ENCODE measurements at places on chromosomes 12 and 14. TPM values are rescaled to one million over a fixed set of nuclear protein-coding genes. Genes with fewer than 3 reads are reported as not detected.

DNA sequence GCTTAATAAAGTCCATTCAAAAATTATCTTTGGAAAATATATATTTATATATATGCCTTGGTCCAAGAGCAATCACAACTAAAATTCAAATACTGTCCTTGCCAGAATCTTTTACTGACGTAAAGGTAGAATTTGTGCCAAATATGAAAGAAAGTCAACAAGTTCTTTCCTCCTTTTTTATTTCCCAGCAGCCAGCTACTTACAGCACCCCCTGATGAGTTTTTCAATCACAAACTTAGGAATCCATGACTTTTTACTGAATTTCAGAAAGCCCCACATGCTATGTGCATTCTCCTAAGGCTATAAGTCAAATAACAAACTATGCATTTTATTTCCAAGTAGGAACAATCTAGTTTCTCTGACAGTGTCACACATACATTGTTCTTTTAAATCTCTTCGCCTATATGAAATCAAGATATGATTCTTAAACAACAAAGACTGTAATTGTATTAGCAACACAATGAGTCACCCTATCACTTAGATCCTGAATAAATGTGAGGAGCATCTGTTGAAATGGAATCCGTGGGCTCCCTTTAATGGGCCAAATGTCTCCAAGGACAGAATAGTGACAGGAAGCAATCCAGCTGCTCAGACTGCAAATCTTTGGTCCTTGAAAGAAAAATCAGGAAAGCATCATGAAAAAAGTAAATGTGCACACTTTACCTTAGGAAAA is 271.4 kb downstream of the DUSP6 start:
- DNase-seq, result peak; percentile 69

- DNase-seq, result no peak
Measured at GRCh38 chr14:104656014-104656714, 33.3 kb upstream of the INF2 start.

DNA sequence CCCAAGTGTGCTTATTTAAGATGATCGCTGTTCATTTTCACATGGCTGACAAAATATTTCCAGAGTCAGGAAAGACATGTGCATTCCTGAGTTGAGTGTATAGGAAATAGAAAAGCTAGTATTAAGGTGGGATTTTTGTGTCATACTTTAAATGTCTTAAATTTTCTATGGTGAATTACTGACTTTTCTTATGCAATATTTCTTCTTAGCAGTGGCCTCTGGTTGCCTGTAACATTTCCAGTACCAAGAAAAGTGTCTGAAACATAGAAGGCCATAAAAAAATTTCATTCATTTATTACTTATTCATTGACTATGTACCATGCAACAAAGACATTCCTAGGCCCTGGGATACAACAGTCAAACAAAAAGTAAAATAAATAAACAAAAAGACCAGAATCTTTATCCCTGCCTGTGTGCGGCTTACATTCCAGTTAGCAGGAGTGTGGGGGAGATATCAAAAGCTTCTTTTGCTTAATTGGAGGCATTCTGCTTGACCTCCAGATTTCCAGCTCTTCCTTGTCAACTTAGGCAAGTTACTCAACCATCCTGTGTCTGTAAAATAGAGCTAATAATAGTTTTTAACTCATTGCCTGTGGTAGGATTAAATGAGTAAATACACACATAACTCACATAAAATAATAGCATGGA is 216.3 kb upstream of the FLRT2 start:
- DNase-seq, result no peak

DNA sequence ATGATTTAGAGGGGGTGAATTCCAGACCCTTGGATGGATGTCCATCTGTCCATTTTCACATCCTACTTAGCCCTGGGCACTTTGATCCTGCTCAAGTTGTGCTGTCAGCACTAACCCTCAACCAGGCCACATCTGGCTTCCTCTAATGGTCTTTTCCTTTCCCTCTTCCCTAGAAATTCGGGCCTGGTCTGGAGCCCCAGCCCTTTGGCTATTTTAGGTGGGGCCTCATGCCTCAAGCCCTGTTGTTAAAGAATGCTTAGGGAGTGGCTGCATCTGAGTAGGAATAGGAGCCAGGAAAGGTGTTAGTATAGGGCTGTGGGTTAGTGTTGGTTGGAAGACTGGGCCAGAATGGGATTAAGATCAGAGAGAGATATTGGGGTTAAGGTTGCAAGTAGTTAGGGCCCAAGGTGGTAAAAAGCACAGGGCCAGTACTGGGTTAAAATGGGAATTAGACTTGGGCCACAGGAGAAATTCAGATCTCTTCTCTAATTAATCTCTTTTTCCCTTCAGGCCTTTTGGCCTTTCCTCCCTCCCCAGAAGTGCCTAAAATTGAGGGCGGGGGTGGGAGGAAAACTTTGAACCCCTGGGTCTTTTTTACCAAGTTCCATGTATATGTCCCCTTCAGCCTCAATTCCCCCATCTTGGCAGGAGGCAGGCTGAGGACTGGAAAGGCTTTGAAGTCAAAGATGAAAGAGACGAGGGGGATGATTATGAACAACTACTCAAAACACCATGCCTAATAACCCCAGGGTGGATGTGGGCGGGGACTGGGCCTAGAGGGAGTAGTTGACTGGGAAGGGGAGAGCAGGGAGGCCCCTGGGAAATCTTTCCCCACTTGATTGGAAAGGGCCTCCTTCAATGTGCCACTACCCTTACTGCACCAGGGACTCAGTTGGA is 4.0 kb upstream of the ZNF385A start:
- no peak for DNase-seq

DNA sequence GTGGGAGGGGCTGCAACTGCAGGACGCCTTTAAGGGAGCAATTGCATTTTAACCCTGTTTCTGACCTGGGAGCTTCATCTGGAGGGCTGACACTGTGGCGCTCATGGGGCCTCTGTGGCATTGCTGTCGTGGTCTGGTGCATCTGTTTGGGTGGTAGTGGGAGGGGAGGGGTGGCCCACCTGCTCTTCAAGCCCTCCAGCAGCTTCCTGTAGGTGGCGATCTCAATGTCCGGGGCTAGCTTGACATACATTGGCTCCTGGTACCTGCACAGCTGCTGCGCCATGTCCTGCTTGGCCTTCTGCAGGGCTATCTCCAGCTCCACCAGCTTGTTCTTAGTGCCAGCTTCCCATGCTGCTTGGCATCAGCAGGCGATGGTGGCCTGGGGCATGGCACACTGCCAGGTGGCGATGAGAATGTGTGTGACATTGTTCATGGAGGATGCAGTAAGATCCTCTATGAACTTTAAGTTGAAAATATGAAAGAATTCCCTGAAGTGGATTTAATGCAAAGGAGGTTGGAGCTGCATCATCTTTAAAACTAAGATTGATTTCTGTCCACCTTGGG is 7.7 kb upstream of the KRT82 start:
- no peak for DNase-seq

DNA sequence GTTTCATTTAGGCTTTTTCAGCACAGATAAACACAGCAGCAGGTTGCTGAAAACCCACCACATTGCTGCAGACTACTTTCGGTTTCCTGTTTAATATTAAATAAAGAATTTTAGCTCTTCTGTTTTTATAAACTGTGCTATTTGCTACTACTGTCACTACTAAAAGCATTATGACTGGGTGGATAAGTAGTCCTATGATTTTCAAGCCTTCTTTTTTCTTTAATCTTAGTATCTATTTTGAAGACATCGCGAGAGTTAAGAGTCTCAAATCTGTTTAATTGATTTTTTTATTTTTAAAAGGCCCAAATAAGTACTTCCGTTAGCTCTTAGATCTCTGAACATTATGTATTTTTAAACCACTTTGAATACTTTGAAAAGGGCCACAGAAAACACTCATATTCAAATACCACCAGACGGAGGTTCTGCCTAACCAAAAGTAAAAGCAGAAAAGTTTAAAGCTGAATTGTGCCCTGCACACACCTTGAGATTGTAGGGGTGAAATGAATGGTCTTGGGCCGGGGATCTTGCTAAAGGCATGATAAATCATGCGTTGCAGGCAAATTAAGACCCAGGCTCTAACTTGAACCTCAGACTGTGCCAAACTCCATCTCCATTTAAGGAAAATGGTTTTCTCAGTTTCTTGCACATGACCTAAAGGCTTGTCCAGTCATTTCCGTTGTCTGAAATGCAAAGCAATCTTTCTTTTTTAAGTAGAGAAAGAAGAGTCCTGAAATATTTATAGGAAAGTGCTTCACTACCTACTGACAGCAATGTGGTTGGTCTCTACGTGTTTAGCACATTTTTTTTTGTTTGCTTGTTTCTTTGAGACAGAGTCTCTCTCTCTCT is 13.6 kb upstream of the FOXN3 start:
- DNase-seq, result no peak

- peak; percentile 16 for DNase-seq
Measured at GRCh38 chr14:32559590-32559989, 230.5 kb downstream of the AKAP6 start.

The ADAM21 gene
- total RNA-seq, result 0.67 TPM

The KRT72 gene
- not detected for total RNA-seq

The KCNC2 gene
- total RNA-seq, result not detected

Measured in myocyte (in vitro differentiated cells).